ENCODE measurements at places on chromosomes 1 and 21.

DNA sequence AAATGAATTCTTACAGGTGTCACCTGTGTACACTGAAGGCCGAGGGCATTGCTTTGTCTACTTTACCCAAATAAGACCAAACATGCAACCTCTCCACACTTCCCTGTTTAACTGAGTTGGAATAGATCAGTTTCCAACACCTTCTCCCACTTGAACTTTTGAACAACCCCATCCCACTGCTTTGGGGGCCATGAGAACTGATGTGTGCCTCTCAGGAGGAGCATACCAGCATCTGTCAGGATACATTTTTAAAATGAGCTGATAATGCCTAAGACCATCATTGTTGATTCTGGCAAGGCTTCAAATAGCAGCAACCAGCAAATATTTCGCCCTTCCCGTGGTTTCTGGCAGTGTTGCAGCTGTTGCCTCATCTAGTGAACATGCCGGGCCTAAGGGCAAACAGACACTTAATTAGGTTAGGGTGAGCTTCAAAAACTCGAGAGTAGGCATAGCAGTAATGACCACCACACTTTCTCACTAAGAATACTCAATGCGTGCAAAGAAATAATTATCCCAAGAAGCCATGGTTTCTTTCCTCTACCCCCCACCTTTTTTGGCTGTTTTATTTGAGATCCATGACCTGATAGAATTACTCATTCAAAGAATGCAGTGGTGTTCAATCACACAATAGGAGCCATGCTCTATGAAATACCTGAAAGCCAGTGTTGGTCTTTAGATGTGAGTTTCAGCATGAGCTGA, 63.7 kb downstream of the MAP10 start:
- no peak for ATAC-seq

- ATAC-seq = no peak
Observed at GRCh38 chr1:175138579-175138978, 54.0 kb downstream of the KIAA0040 start.

GRCh38 chr1:10975567-10976326, 36.7 kb upstream of the TARDBP start:
- peak; percentile 69 for ATAC-seq

- ATAC-seq = no peak
Observed at GRCh38 chr1:40986328-40986783, 6.9 kb downstream of the CTPS1 start.

DNA sequence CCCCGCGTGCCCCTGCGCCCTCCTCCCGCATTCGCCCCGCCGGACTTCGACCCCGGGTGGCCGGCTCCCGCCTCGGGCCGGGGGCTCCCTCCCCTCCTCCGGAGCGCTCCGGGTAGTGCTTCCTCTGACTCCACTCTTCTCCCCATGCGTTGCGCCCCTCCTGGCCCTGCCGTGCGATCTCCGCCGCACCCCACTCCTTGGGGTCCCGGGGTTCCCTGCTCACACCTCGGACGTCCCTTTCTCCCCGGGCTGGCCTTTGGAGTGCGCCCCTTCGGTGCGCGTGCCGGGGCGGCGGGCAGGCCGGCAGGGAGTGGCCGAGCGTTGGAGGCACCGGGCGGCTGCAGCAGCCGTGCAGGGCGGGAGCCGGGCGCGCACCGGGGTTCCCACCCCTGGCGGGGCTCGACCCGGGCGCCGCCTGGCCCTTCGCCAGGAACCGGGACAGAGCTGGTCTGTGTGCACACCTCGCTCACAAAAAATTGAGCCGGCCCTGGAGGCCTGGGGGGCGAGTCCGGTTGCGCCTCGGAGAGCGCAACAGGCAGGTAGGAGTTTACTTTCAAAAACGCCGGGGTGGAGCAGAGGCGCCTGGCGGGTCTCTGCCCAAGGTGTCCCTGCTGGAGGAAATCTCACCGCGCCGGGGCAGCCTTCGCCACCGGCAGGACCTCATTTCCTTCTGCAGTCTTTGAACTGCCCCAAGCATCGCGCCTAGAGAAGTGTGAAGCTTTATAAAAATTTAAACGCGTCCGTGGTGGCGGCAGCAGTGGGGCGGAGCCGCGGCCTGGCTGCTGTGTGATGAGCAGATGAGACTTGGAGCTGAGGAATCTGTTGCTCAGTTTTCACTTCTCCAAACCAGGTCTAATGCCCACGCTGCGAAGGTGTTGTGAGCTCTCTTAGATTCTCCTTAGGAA, 650 bp downstream of the VANGL1 start:
- ATAC-seq = peak; percentile 70
